ENCODE measurements at places on chromosomes 2 and 18. TPM values are rescaled to one million over a fixed set of nuclear protein-coding genes. Genes with fewer than 3 reads are reported as not detected.

DNA sequence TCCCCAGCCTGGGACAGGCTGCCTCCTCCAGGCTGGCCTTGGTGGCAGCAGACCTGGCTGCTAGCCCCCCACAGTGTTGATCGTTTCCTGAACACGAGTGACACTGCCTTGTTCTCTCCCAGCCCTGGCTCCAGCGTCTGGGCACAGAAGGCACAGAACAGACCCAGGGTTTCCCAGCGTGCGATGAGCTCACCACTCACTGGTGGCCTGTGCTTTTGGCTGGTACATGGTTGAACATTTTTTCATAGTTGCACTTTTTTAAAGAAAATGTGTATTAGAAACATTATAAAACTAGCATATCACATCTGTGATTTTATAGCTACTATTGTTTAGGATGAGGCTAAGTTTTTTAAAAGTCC is 40.9 kb downstream of the SCTR start:
- no peak for DNase-seq

ADRA2B gene
- not detected for total RNA-seq

TET3 gene
- total RNA-seq, result 22.0 TPM

IL1R1 gene
- 1.5 TPM for total RNA-seq

GRCh38 chr18:13369353-13369752 is 150.8 kb downstream of the LDLRAD4 start:
- DNase-seq, result no peak

- no peak for DNase-seq
These were observed 48.0 kb downstream of the NAB1 start for GRCh38 chr2:190696792-190697398.

DPP10 gene
- total RNA-seq, result 78.0 TPM

- DNase-seq, result no peak
These were observed 75.1 kb downstream of the DPP10 start for GRCh38 chr2:114517580-114517979.

DNA sequence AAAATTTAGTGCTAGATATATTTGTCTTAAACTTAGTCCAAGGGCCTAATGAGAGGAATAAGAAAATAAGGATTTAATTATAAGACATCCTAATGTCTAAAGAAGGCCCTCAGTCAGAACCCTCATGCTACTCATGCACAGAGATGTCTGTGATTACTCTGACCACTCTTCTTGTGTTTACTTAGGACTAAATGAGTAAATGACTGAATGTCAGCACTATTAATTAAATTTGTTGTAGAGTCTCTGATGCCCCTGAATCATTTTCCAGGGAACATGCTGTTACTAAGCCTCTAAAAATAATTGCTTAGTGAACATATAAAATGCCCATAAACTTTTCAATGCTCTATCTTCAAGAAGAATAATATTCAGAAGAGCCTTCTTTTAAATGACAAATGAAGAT is 32.4 kb downstream of the GULP1 start:
- DNase-seq, result no peak

- DNase-seq, result no peak
These were observed at the start of gene ASIC4 for GRCh38 chr2:219514196-219514761. Gene ASIC4 (plus strand): TSS chr2:219514482. CDS start chr2:219514725, 243 bp downstream.

- DNase-seq, result peak; percentile 8
These were observed 215.4 kb downstream of the ZBTB7C start for GRCh38 chr18:48193521-48194492.

SPATA3 gene
- not detected for total RNA-seq

DNA sequence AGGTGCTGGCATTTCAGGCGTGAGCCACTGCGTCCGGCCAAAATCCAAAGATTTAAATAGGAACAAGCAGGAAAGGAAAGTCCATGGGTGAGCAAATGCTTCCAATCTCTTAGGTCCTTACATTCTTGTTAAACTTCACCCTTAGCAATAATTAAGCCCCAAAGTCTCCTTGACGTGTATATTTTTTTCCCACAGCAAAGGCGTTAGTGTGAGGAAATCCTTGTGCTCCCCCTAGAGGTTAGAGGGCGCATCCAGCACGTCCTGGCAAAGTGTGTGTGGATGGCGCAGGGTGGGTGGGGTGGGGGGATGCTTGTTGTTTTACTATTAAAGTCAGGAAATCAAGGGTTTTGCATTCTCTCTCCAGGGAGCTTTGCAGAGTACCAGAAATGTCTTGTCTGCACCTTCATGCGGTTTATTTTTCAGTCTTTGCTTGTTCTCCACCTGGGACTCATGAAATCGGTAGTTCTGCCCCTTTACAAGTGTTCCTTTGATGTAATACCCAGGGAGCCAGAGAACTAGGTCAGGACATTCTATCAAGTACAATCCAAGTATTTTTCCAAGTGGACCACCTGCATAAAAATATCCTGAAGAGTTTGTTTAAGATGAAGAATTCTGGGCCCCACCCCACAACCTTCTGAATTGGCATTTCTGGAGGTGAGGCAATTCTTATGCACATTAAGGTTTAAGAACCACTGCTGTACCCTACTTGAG is 22.2 kb upstream of the ITSN2 start:
- peak; percentile 52 for DNase-seq
